OCI-M1 (cell line): ENCODE measurements at places on chromosomes 2 and 18.

DNA sequence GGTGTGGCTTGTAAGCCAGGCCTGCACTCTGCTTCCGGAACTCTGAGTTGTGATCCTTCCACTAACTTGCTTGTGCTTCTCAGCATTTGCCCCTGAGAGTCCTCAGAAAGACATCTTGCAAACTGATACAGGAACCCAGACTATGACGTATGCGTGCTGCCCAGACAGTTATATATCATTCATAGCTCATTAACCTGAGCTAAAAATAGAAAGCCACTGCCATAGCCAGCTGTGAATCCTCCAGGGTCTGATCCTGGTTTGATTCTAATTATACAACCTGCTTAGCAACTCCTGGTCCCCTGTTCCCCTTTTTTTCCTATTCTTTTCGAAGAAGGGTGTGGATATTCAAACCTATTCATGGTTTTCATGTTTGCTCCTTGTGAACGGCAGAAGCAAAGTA is 63.7 kb downstream of the MARCHF4 start:
- DNase-seq: peak; percentile 22

DNA sequence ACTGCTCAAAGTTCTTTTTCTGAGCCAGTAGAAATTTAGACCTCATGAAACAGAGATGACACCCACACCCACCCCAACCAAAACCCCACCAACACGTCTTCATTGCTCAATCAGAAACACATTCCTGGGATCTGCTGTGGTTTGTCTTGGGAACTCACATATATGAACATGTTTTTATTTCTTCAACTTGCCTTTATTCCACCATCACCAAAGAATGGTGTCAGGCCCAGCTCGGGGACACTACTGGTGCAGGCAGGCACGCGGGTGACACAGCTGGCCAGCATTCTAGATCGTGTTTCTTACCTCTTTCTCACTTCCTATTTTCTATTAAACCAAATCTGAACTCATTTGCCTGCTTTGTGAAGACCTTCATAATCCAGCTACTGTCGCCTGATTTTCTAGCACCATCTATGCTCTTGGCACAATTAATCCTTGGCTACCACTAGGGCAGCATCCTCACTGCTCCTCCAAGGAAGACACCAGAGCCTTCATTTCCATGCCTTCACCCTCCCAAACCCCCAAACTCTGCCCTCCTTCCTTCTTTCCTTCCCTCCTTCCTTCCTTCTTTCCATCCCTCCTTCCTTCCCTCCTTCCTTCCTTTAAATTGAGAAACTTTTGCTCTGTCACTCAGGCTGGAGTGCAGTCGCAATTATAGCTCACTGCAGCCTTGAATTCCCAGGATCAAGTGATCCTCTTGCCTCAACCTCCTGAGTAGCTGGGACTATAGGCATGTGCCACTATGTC is 157.1 kb downstream of the BCL2 start:
- DNase-seq: peak; percentile 19

DNA sequence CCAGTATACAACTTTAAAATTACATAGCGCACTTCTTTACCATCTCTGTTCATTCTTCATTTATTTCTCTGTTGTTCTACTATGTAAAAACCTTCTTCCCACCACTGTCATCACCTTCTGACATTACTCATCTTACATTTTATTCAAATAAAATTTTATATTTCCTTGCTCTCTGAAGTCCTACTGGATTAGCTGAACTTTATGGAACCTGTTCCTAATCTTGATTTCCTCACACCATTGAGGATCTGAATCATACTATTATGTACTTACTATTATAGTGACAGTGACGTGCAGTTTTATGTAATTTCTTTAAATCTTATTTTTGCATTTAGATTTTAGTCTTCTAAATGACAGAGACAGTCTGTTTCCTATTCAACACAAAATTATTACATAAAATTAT is 98.3 kb downstream of the DYNAP start:
- DNase-seq: no peak

GRCh38 chr2:165390875-165391274 is 78.6 kb upstream of the CSRNP3 start:
- peak; percentile 38 for DNase-seq

DNA sequence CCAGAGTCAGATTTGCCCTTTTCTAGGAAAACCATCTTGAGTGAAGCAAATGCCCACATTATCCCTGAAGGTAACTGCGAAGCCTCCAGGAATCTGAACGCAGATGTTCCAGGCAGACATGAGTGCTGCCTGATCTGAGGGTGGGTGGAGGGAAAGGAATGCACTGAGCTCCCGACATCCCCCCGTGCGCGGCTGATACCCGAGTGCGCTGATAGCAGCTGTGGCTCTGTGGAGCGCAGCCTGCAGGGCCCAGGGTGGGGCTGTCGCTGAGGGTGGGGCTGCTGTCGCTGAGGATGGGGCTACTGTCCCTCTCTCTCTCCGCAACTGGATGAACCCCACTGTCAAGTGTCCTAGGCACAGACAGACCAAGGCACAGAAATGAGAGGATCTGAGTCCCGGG is 82.4 kb downstream of the GFPT1 start:
- DNase-seq: no peak

- no peak for DNase-seq
Measured at GRCh38 chr2:954687-955000, 4.0 kb downstream of the SNTG2 start.
